ENCODE measurements at places on chromosomes 2 and 18.

- DNase-seq, result no peak
These were observed 22.2 kb downstream of the MCFD2 start for GRCh38 chr2:46893269-46893939.

DNA sequence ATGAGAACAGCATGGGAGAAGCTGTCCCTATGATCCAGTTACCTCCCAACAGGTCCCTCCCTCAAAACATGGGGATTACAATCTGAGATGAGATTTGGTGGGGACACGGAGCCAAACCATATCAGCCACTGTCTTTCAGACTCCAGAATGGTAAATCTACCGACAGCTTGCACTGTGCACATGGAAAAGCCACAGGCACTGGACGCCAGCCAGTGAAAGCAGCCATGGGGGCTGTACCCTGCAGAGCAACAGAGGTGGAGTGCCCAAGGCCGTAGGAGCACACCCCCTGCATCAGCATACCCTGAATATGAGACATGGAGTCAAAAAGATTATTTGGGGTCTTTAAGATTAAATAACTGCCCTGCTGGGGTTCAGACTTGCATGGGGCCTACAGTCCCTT lies 218.4 kb downstream of the PDE1A start:
- DNase-seq, result no peak

DNA sequence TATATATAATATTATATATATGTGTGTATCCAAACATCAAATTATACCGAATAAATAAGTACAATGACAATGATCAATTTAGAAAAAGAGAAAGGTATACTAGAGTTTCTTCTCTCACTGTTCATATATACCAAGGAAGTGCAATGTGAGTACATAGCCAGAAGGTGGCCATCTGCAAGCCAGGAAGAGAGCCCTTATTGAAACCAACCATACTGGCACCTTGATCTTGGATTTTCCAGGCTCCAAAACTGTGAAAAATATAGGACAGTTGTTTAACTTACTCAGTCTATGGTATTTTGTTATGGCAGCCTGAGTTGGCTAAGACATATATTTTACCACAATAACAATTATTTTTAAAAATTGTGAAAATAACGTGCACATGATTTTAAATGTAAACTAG lies 1490.2 kb upstream of the SLC39A10 start:
- DNase-seq, result peak; percentile 4

- no peak for DNase-seq
These were observed 19.9 kb upstream of the RAB31 start for GRCh38 chr18:9688036-9688741.

DNA sequence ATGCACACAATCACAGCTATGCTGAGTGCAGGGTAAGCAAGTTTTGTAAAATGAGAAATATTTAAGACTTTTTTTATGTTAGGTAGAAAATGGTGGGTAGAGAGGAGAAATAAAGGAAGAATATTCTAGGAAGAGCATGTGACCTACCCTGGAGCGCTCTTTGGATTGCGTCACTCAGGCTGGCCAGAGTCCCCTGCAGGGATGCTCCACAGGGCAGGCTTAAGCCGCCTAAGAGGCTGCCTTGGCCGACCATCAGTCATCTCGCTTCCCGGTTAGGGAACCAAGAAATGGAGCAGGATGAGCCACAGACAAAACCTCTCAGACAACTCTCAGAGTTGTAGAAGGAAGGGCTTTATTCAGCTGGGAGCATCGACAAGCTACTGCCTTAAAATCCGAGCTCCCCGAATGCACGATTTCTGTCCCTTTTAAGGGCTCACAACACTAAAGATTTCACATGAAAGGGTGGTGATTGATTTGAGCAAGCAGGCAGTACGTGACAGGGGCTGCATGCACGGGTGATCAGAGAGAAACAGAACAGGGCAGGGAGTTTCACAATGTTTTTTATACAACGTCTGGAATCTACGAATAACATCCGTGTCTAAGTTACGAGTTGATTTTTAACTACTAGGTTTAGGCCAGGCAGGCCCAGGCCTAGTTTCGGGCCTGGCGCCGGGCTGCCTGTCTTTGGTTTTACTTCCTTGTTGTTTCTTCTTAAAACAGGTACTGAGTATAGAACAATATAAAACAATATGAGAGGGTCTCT lies 1072.0 kb downstream of the CBLN2 start:
- DNase-seq, result no peak

DNA sequence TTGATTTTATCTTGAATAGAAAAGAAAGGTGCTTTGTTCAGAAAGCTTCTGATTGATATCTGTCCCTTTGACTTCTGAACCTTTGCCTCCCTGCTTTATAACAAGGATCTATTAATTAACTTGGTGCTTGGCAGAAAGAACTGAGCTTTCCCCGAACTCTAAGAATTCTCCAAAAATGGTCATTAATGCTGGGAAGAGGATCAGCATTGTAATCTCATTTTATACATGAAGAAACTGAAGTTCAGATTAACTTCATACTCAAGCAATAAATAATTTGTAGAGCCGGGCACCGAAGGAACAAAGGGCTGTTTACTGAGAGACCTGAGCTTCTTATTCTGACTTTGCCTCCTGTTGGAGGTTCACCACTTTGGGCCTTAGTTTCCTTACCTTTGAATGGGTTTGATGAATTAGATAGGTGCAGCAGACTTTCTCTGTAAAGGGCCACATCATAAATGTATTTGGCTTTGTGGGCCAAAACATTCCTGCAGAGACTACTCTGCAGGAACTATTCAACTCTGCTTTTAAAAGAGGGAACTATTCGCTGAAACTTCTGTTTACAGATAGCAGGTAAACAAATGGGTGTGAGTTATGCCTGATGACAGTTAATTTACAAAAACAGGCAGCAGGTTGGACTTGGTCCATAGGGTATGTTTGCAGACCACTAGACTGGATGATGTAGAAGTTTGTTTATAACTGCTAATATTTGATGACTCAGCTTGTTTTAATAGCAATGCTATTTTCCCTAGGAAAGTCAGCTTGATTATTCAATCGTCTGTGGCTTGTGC lies 272.9 kb downstream of the TGIF1 start:
- DNase-seq, result no peak

DNA sequence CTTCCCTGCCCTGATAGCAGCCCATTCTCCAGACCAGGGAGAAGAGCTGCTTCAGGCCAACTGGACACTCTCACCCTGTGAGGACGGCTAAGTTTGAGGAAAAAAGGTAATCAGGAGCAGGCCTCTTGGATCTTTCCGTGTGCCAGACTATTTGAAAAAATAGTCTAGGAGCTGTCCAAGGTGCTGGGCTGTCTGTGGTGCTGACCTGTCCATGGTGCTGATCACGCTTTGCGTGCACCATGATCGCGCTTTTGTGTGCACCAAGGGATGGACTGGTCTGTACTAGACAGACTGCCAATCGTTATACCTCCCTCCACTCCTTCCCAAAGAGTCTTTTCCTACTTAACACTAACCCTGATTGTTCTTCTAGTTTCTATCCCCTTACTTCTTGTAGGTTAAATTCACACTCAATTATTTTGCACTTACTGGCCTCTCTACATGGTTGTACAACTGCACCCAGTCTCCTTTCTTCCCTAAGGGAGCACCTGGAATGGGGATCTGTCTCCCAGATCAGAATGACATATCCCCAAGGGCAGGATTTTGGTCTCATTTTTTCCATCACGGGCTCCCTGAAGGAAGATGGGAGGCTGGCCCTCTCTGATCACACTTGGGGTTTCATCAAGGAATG lies 295.4 kb downstream of the CELF4 start:
- DNase-seq, result peak; percentile 55

- DNase-seq, result no peak
These were observed 30.5 kb downstream of the B3GNT7 start for GRCh38 chr2:231425811-231426703.

- no peak for DNase-seq
These were observed 42.3 kb downstream of the ANXA4 start for GRCh38 chr2:69784228-69784627.

DNA sequence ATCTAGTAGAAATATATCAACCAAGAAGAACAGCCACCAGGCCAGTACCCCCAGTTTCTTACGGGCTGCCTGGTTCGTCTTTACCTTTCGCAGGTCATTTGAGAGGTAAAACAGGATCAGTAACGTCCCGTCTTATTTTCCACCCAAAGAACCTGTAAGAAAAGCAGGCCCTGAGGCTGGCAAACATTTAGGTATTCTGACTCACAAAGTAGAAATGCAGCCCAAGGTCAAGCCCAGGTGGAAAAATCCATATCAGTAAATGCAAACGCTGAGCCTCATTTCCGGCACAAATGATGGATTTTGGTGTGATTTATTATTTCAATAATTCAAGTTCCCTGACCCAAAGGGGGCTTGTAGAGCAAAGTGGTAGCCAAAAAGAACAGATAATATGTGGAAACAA lies 171.2 kb downstream of the ZNF516 start:
- no peak for DNase-seq

GRCh38 chr2:144690771-144691170 lies 170.9 kb upstream of the ZEB2 start:
- no peak for DNase-seq

DNA sequence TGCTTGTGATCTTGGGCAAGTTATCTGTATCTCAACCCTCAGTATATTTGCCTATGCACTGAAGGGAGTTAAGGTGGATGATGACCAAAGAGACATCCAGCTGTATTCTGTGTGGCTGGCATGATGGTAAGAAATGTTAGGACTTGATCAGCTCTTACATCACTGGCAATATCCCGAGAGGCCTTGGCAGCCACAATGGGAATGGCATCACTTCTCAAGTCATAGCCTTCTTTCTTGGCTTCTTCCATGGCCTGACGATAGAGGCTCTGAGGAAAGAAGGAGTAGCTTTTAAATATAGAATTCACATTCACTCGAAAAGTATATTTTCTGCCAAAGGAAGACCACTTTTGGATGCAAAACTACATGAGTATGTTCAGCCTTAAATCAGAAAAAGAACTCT lies 113.5 kb downstream of the NEB start:
- no peak for DNase-seq

DNA sequence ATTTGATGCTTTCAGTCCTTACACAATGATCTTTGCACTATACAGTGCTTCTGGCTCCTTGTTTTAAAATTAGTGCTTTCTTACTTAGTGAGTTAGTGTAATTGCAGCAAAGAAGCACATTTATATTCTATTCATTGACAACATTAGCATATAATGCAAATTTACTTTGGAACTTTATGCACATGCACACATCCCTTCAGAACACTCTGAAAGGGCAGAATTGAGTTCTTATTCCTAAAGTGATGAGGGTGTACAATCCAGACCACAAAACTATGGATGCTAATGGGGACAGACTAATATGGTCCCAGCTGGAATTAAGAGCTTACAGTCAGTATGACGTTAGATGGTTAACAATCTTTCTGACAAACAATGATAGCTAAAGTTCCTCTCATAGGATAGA lies 127.1 kb downstream of the RBMS1 start:
- no peak for DNase-seq

All from kidney capillary endothelial cell (primary cell).